ENCODE measurements at places on chromosomes 2 and 18. TPM values are rescaled to one million over a fixed set of nuclear protein-coding genes. Genes with fewer than 3 reads are reported as not detected.

Gene SH3BP4
- 53.4 TPM for total RNA-seq

Gene DARS1
- 80.3 TPM for total RNA-seq

Gene AQP12A
- total RNA-seq, result not detected

Gene TMEM200C
- total RNA-seq, result 4.8 TPM

DNA sequence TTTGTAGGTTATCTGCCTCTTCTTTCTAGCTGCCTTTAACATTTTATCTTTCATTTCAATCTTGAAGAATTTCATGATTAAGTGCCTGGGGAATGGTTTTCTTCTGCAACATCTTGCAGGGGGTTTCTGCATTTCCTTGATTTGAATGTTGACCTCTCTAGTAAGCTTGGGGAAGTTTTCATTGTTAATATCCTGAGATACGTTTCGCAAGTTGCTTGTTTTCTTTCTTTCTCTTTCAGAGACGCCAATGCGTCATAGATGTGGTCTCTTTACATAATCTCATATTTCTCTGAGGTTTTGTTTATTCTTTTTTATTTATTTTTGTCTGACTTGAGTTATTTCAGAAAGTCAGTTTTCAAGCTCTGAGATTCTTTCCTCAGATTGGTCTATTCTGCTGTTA lies 225.7 kb downstream of the XIRP2 start:
- no peak for DNase-seq

- no peak for DNase-seq
Observed at GRCh38 chr2:47935071-47935470, 28.8 kb upstream of the FBXO11 start.

DNA sequence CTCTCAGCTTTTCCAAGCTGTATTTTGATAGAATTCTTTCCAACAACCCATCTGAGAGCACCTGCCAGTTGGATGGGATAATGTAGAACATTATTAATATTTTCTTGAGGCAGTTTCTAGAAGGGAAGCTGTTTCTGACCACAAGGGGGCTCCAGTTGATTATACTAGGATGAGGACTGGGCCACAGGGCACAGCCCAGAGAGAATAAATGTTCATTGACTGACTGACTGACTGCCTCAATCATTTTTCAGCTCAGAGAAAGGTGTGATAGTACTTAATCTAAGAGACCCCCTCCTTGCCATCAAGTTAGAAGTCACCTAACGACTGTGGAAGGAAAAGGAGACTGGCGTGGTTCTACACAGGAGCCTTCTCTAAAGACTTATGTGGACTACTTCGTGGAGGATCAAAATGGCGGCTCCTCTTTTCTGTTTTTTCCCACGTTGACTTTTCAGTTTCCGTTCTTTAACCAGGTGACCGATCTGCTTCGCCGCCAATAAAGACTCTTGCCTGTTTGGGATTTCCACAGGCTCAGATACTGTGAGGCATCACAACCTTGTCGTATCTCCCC lies 31.9 kb upstream of the CREG2 start:
- DNase-seq, result peak; percentile 74

Gene AOX1
- total RNA-seq, result 8.8 TPM

DNA sequence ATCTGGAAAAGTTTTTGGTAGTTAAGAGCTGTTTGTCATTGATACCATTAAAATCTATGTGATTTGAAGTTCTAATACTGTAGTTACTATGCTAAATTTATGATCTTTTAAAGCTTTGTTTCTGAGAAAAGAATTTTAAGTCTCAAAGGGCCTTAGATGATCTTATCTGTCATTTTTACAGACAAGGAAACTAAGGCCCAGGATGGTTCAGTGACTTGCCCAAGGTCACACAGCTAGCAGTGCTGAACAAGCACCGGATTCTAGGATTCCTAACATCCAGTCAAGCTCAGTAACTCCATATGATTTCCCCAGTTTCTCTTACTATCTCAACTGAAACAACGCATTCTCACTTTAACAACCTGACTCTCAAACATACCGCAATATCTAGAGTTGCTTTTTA lies 37.7 kb downstream of the PELI1 start:
- no peak for DNase-seq

Gene PTPN2
- total RNA-seq, result 40.9 TPM

Gene MC4R
- total RNA-seq, result not detected

DNA sequence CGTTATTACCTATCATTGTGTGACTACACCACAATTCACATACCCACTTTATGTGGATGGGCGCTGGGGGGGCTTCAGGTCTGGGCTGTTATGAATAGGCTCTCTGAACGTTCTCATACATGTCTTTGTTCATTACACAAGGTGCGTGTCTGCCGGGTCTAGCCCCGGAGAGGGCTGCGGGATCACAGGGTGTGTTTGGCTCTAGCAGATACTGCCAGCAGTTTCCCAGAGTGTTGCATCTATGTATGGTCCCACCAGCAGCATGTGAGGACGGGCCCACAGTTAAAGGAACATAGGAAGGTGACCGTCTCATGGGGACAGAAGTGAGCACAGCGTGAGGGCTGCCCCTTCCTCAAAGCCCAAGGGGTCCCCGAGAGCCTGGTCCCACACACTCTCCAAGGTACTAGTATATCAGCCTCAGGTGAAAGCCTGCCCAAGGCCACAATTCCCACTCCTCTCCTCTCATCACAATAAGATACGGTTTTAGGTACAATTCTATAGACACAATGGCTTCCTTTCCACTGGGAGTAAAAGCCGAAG lies 48.8 kb downstream of the TFCP2L1 start:
- no peak for DNase-seq

GRCh38 chr18:58536534-58537271 lies 92.2 kb downstream of the ALPK2 start:
- peak; percentile 32 for DNase-seq

DNA sequence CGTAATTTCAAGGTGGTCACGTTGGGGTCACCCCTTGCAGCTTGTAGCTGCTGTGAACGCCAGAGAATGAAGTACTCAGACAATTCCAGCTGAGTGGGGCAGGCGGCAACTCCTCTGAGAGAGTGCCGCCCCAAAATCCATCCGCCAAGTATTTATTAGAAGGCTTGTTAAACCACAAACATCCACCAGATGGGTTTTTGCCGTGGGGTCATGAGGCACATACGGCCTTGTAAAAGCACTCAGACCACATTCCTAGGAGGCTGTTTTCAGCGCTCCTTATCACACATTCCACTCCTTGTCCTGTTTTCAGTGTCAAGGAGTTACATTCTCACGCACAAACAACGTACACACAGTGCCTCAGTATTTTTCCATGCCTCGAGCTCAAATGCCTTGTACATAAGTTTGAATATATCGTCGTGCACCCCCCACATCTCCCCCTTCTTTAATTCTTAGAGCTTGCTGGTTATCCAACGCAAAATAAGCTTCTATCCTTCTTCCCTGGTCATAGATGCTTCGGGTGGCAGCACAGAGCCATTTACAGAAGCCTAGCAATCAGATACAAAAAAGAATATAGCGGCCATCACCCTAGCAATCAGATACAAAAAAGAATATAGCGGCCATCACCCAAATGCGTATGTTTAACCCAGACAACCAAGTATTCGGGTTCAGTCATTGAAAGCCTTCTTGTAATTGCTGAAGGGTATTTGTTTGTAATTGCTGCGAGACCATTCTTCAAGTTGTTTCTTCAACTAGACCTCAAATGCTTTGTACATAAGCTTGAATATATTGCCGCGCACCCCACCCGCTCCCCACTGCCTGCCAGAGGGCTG lies 7.3 kb downstream of the ALPP start:
- no peak for DNase-seq

- no peak for DNase-seq
Observed at GRCh38 chr2:35787302-35788031, 568.1 kb upstream of the CRIM1 start.

Measured in endodermal cell (in vitro differentiated cells).